ENCODE measurements at places on chromosomes 2 and 18.

- DNase-seq, result no peak
These were observed 69.8 kb downstream of the CIB4 start for GRCh38 chr2:26571316-26571715.

DNA sequence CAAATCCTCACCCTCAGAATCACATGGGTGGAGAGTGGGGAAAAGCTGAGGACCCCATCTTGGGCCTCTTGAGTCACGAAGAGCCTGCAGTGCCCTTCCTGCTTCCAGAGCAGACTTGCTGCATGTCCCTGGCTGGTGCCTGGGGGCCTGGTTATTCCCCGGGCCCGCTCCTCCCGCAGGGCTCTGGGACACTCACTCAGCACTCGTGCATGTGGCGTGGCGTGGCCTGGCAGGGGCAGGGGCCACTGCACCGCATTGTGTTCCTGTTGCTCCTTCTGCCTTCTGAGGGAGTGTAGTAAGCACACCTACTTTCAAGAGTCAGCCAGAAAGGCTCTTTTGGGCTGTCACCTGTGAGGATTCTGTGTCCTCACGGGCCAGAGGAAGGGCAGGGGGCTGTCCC lies 17.4 kb upstream of the MZT2A start:
- DNase-seq, result no peak

DNA sequence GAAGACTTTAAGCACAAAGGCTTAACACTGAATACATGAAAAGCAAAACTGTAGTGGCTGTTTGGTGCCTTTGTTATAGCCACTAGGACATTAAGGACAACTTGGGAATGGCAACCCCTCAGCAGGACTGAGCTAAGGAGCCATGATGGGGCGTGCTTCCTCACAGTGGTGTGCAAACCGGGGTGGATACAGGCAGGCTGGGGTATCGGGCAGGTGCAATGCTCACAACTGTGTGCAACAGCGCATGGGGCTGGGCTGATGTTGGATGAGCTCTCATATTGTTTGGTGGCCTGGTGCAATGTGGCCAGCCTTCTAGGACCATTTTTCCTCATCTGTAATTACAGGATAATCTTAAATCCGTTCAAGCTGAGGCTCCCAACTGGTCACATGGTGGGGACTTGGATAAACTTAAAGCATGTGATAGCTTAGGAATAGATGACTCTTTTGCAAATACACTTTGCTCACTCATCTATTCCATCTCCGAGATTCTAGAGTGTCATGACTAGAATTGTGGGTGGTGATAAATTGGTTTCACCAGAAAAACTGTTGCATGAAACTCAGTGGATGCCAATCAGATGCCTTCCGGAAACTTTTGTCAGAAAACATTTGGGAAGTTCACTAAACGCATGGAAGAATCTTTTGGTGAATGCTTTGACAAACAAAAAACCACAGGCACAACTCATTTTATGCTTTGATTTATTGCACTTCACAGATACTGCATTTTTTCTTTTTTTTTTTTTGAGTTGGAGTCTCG lies 116.5 kb downstream of the PXDN start:
- no peak for DNase-seq

DNA sequence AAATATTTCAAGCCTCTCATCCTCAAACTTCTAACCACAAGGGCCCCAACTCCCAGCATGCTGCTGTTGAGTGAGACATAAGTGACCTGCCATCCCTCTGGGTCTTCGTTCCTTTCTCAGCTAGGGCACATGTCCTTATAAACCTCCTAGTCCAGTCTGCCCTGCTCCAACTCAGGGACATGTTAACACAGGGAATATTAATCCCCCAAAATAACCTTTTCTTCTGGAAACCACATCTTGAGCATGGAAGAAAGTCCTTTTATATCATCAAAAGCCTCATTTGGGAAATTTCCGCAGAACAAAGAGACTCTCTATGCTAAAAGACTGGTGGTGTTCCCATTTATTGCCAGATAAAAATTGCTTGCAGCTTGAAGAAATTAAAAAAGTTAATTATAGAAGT lies 14.4 kb downstream of the TNP1 start:
- no peak for DNase-seq

DNA sequence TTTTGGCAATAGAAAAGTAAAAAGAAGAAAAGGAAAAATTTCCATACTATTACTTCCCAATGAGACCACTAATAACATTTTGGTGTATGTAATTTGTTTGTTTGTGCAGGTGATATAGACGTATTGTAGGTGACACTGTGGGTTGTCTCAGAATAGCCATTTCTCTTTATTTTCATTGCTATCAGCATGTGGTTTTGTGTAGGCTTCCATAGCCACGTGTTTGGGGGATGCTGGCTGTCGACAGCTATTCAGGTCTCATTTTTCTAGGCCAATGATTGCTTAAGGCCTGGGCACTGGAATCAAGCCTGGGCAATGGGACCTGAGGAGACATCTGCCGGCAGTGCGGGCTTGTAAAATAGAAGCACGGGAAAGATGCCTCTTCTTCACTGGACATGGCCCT lies 71.0 kb upstream of the KCTD1 start:
- DNase-seq, result no peak

- DNase-seq, result peak; percentile 25
These were observed 12.5 kb downstream of the TACR1 start for GRCh38 chr2:75186821-75187220.

- no peak for DNase-seq
These were observed 43.3 kb upstream of the CYP20A1 start for GRCh38 chr2:203195331-203196036.

- DNase-seq, result no peak
These were observed 278.1 kb downstream of the CYRIA start for GRCh38 chr2:16387461-16387984.

GRCh38 chr2:156483741-156484173 lies 47.6 kb downstream of the GPD2 start:
- DNase-seq, result no peak

DNA sequence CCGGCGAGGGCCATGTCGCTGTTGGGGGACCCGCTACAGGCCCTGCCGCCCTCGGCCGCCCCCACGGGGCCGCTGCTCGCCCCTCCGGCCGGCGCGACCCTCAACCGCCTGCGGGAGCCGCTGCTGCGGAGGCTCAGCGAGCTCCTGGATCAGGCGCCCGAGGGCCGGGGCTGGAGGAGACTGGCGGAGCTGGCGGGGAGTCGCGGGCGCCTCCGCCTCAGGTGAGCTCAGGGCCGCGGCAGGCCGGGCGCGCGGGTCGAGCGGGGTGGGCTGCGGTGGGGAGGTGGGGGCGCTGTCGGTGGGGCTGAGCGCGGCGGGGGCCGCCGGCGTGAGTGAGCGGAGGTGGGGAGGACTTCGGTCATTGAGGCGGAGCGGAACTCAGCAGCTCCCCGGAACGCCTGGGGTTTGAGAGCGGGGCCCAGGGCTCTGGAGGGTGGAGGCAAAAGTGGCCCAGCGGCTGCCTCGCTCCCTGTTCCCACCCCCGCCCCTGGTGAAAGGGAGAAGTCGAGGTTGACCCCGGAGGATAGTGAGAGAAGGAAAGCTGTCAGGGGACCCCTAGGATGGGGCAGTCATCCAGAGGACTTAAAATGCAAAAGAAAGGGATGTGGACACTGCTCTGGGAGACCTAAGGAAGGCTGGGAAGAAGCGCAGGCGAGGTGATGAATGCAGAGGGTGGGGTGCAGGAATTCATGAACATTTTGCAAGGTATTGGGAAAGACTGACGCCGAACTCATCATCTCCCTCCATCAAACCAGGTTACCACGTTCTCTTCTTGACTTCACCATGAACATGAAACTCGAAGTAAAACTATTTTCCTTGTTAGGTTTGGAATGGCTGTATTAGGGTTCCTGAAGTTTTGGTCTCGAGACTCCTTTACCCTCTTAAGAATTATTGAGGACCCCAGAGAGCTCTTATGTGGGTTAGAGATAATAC lies 633 bp downstream of the MALT1 start:
- DNase-seq, result peak; percentile 51

DNA sequence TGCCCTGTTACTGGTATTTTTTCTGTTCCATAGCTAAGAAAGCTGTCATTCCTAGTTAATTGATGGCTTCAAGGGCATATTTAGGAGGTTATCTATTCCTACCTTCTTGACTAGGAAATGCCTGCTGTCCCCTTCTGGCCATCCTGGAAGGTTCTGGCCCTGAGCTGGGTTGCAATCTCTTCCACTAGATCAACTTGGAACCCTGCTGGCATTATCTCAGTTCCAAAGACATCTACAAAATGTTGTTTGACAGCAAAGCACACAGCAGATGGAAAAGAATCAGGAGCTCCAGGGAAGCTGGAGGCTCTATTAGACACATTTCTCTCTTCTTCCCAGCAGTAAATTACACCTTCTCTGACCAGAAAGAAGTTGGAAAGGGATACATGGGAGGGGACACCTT lies 192.1 kb downstream of the ARHGAP28 start:
- no peak for DNase-seq

GRCh38 chr2:14737201-14737600 lies 104.7 kb downstream of the LRATD1 start:
- no peak for DNase-seq

DNA sequence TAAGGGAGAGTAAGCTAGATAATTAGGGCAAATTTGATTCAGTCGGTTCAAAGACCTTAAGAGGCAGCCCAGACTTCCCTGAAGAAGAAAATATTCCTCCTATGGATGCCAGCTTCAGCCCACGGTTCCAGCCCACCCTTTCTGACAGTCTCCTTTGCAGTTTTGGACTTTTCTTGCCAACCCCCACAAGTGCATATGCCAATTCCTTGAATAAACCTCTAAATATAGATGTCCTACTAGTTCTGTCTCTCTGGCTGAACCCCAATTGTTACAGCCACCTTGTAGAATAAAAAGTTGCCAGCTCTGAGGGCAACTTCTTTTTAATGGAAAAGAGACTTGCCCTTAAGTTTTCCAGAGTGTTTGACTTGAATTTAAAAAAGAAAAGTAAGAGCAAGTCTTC lies 111.7 kb downstream of the PID1 start:
- no peak for DNase-seq

GRCh38 chr2:36982467-36982866 lies 16.1 kb upstream of the STRN start:
- DNase-seq, result no peak

- no peak for DNase-seq
These were observed 17.2 kb upstream of the KCNG2 start for GRCh38 chr18:79780547-79780946.

DNA sequence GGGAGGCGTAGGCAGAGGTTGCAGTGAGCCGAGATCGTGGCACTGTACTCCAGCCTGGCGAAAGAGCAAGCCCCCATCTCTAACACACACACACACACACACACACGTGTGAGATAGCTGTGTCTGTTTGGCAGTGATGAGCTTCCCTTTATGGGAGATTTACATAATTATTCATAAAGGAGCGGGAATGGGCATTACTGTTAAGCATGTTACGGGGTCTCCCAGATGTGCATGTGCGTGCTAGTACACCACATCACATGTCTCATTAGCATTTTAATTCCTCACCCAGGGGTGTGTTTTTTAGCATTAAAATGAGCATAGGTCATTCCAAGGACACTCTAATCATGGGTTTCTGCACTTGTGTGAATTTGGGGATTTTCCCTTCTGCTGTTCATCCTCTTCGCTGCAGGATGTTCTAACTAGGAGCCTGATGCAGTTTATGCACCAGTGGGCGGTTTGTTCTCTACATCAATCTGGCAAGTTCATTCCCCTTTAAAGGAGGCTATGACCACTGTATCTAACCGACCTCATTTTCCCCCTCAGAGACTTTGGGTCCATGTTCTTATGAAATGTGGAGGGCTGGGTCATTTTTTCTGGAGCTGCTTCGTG lies 1.0 kb upstream of the FAM178B start:
- DNase-seq, result no peak

DNA sequence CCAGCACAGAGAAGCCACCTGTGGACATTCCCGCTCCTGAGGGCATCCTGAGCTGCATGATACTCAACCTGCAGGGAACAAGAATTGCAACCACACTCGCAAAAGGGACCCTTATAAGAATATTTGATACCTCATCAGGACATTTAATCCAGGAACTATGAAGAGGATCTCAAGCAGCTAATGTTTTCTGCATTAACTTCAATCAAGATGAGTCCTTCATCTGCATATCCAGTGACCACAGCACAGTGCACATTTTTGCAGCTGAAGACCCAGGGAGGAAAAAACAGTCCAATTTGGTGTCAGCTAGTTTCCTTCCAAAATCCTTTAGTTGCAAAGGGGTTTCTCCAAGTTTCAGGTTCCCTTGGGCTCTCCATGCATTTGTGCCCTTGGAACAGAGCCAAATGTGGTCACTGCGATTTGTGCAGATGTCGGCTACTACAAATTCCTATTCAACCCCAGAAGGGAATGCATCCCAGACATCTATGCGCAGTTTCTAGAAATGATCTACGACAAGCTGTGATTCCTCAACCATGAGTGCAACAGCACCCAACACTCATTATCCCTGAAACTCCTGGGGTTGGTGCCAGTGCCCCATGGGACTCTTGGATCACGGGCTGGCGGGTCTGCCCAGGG lies 23.3 kb upstream of the FHOD3 start:
- DNase-seq, result no peak

DNA sequence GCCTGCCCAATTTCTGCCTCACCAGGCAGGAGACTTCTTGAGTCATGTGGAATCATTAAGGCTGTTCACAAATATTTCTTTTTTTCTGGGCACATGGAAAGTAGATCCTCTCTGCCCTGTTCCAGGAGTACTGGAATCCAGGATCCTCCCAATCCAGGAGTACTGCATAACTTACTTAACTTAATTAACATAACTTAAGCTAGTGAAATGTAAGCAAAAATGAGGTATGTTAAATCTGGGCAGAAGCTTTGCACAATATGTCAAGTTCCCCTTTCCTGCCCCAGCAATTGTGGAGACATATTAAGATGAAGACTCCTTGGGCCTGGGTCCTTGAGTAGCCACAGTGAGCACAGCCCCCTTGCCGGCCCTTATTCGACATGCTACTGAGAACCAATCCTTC lies 3.2 kb downstream of the CD207 start:
- DNase-seq, result no peak

GRCh38 chr18:77151033-77151771 lies 18.6 kb upstream of the MBP start:
- no peak for DNase-seq

GRCh38 chr2:69505710-69506109 lies 68.5 kb upstream of the NFU1 start:
- DNase-seq, result no peak

DNA sequence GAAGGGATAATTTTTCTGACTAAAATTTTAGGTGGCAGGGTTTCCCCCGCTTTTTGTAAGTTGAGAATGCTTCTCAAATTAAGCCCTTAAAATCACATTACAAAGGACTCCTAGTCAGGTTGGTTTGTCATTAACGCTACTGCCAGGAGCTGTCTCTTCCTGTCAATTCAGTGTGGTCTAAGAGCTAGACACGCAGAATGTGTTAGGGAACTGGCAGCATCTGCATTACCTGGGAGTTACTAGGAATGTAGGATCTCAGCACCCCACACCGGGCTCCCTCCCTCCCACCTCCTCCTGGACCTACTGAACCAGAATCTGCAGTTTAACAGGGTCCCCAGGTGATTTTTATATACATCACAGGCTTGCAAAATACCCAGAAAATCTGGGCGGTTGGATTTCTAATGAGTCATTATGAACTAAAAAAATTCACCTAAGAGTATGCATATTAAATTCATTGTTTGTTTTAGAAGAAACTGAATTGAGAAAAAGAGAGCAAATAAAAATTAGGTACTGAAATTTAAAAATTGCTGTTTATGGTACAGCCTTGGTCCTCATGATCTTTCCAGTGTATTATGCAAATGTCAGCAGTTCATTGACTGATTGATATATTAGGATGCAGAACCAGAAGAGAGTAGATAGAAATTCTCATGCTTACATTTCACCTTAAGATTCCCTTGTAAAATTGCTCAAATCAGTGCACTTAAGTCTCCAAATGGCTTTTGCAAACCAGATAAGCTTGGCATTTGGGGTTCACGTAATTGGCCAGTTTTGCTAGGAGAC lies 130.9 kb upstream of the ITGA6 start:
- no peak for DNase-seq

GRCh38 chr18:1294229-1294628 lies 389.6 kb downstream of the ADCYAP1 start:
- DNase-seq, result no peak
